ENCODE measurements at places on chromosomes 12 and 14.
A peak's percentile ranks its signal among the peaks of the same experiment; 100 is the strongest.

- DNase-seq, result no peak
Measured at GRCh38 chr14:30990770-30991169, 34.7 kb upstream of the AP4S1 start.

- no peak for DNase-seq
Measured at GRCh38 chr14:33232031-33232430, 293.4 kb downstream of the NPAS3 start.

DNA sequence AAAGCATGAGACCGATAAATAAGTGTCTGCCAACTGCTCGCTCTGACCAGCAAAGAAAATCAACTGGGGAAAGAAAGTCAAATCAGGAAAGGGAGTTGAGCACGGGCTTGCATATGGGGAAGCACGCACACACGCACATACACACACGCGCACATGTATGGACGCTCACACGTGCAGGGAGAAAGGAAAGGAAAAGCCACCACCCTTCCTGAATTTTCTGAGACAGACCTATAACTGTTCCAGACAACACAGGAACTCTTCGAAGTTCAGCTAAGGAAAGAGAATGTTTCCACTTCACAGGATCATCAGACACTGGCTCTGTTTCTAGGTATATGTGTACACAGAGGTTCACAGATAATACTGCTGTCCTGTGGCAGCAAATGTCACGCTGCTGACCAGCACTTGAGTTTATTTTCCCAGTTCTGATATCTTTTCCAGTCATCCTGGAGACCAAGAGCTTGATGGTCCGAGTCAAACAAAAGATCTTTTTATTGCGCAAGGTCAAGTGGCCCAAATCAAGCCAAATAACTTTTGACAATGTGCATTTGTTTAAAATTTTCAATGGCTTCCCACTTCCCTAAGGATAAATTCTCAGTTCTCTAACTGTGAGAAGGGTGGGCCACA is 82.1 kb upstream of the TMCC3 start:
- no peak for DNase-seq

DNA sequence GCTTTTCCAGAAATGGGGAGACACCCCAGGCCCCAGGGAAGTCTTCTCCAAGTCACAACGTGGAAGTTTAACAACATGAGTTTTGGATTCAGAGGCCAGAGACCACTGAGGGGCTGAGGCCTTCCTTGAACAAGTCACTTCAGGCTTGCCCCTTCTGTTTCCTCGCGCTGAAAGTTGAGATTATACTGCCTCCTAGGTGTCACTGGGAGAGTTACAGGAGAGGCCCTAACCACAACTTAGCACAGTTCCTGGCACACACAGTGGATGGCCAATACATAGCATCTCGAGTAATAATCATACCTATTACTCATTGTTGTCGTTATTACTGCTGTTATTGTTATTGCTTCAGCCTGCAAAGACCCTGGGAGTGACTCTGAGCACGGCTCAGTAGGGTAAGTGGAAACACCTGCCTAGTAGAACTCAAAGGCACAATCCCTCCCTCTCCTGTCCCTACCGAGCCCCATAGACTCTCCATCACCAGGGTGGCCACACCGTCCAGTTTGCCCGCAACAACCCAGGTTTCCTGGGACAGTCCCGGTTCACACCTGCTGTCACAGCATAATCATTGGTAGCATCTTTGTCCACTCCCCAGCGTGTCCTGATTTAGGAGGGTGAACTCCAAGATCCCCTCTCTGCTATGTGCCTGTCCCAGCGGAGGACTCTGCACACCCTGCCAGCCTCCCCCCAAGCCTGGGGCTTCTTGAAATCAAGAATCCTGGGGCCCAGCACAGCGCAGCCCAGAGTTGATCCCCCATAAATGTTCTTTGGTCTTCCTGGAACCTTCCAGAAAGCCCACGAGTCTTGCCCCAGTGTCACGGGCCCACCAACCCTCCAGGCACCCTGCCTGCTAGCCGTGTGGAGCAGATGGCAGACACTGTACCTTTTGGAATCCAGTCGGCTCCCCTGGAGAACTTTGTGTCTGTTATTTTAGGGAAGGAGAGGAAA is 85.0 kb downstream of the SYNE3 start:
- no peak for DNase-seq

- DNase-seq, result no peak
Measured at GRCh38 chr14:105862581-105863239, 336.3 kb downstream of the TMEM121 start.

DNA sequence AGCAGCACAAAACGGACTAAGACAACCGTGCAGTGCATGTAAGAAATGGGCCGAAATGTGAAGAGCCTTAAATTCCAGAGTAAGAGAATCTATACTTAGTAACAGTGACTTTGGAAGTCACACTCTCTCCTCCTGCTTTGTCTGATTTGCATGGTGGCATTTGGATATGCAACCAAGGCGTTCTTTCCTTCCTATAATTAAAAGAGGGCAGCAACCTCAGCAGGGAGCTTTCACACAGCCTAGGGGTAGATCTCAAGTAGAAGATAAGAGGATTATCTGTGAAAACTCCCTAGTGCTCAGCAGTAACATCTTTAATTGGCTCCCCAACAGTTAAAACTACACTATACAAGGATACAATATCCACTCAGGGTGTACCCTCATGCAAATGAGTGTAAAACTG is 16.5 kb downstream of the GMFB start:
- DNase-seq, result no peak

DNA sequence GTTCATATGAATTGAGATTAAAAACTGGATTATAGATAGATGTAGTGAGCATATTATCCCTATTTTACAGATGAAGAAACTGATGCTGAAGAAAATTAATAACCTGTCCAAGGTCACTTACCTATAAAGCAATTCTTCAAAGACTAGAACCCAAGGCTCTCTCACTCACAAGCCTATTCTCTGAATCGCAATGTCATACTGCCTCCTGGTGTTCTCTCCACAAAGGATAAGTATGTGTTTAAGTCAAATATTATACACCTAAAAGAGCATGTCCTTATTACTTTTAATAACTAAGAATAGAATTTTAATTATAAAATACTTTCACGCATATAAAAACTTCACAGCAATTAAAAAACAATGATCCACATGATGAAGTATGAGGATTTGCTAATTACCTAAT is 721.3 kb upstream of the USP15 start:
- no peak for DNase-seq

GRCh38 chr12:108691175-108691997 is 39.9 kb downstream of the CORO1C start:
- peak; percentile 45 for DNase-seq

- no peak for DNase-seq
Measured at GRCh38 chr12:40833818-40834217, 141.6 kb downstream of the CNTN1 start.

- DNase-seq, result no peak
Measured at GRCh38 chr14:82354126-82354525, 820.5 kb upstream of the SEL1L start.

GRCh38 chr14:66152747-66153146 is 333.4 kb upstream of the CCDC196 start:
- DNase-seq, result no peak

DNA sequence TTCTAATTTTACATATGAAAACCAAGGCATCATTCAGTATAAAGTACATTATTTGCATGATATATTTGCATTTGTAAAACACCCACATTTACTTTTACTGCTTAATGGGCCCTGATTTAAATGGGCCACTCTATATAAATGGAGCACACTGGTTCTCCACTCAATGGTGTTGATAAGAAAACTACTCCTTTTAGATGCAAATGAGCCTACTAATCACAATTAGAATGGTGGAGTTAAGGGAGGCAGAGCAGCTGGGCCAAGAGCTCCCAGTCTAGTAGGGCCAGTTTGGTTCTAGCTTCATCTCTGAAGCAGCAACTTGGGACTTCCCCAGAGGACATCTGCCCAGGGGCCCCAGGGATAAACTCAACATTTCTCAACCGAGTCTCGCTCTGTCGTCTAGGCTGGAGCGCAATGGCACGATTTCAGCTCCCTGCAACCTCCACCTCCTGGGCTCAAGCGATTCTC is 120.7 kb downstream of the FOXN3 start:
- no peak for DNase-seq

DNA sequence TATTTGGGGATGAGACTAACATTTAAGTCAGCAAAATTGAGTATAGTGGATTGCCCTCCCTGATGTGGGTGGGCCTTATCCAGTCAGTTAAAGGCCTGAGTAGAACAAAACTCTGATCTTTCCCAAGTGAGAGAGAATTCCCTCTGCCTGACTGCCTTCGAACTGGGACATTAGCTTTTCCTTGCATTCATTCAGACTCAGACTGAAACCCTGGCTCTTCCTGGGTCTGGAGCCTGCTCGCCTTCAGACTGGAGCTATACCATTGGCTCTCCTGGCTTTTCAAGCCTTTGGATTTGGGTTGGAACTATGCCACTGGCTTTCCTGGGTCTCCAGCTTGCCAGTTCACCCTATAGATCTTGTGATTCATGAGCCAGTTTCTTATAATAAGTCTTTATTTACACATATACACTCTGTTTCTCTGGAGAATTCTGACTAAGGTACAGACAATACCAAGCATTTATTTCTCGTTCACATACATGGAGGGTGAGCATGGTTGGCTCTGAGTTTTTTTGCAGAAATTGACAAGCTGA is 296.5 kb downstream of the ERC1 start:
- DNase-seq, result no peak

DNA sequence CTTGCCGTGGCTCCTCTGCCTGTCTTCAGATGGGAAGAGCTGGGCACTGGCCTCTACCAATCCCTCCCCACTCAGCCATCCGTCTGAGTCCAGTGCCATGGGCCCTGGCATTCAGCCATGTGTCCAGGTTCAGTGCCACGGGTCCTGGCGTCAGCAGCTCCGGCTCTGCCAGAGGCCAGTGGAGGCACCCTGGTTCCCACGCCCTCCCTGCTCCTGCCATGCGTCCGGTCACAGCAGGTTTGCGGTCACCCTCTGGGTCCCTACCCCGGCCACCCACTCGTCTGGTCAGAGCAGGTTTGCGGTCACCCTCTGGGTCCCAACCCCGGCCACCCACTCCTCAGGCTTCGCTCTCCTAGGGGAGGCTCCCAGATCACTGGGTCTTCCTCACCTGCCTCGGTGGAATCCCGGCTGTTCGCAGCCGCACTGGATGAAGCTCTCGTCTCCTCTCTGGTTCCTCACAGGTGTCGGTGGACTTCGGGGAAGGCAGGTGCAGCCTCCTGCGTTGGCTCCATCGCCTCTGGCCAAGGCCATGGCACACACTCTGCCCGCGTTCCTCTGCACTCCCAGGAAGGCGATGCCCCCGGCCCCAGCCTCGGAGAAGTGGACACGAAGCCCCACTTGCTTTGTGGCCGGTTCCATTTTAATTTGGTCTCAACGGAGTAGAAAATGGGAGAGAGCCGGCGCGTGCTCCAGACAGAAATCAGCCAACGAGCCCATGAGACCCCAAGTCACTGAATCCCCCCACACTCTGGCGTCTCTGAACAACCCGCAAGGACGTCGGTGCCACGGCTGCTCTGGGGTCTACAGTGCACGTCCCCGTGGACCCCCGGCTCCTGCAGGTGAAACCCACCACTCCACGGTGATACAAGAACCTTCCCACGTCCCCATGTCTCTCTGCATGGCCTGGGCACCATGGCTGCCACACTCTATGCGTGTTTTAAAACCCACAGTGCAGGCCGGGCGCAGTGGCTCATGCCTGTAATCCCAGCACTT is 47.8 kb upstream of the FBRSL1 start:
- no peak for DNase-seq

- DNase-seq, result no peak
Measured at GRCh38 chr14:69624136-69624535, 12.7 kb downstream of the SUSD6 start.

- DNase-seq, result no peak
Measured at GRCh38 chr12:132711080-132711843, 620 bp downstream of the PGAM5 start.

- DNase-seq, result no peak
Measured at GRCh38 chr14:55752580-55753390, 172.8 kb downstream of the KTN1 start.

DNA sequence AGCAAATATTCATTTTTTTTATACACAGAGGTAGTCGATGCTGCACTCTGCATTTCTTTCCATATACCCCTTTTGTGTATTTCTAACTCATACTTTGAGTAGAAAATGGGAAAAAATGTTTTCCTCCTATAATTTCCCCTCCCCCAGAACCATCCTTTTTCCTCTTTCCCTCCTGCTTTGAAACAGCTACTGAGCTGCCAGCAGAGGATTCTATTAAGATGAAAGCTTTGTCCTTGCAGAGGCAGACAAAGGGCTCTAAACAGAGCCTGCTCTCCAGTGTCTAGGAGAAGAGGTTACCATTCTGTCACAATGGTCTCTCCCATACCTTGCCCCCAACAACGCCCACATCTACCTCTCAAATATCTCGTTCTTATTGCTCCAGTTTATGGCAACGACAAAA is 74.6 kb upstream of the OSBPL8 start:
- no peak for DNase-seq

- DNase-seq, result no peak
Measured at GRCh38 chr14:101031721-101032120, 128.2 kb upstream of the RTL1 start.

DNA sequence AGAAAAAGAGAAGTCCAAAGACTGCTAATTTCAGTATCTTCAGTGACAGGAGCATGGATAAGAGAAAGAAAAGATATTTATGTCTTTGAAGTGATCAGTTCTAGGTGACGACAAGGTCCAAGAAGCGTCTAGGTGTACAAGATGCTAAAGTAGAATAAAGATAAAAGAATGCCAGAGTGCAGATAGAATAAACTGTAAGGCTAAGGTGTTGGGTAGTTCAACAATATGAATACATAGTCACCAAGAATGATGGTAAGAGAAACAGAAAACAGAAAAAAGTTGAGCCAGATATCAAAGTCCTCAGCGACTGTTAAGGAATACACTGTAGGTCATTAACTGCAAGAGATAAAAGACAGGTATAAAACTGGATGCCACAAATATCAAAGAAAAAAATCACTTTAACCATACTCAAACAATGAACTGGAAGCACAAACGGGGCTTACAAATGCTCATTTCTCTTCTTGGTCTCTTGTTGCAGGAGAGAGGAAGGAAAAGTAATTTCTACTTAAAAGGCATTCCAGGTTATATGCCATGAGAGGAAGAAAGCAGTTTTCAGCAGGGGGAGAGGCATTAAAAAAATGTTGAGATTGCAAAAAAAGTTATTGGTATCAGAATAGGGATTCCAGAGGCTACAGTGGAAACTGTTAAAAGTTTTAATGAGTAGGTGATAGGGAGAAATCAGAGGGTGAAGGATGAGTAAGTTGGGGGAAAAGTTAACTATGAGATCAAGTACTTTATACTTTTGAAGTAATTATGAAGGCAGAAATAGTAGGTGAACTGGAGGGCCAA is 121.5 kb downstream of the CEP83 start:
- no peak for DNase-seq

- no peak for DNase-seq
Measured at GRCh38 chr14:58669556-58670200, 31.9 kb downstream of the DACT1 start.

DNA sequence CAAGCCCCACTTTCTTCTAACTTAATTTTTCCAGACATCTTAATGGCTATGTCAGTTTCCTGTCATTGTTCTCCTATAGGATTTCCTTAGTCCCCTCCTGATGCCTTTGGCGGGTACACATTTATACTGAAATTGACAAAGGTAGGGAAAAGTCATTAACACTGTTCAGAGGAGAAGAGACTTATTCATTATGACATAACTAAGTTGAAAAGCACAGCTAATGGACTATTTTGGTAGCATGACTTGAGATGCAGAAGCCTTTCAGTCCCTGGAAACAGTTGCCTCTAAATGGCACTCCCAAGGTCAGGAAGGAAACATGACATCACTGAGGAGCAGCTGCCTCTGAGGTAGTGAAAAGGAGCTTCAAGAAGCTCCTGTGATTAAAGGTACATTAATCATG is 317.5 kb upstream of the KITLG start:
- no peak for DNase-seq
